ENCODE measurements at places on chromosomes 2 and 18.

- DNase-seq: no peak
Measured at GRCh38 chr2:5315041-5315440, 377.1 kb upstream of the SOX11 start.

DNA sequence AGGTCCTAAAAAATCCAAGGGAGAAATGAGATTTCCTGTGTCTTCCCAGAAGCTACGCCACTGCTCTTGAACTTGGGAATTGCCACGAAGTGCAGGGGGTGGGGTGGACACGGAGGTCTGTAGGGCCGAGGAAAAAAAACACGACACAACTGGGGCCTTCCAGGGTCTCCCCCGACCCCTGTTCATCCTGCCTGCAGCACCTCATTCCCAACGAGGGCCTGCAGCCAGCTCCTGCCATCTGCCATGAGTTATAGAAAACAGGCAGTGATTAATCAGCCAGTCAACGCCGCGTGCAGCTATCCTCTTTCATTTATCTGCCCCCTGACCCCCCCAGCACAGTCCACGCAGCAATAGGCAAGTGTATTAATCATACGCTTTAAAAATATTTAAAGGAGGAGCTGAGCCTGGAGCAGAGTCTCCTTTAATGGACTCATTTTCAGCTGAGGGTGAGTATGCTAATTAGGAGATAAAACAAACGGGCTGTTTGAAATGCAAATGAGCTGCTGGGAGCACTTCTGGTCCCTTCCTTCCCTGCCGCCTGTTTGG, 209.9 kb downstream of the TFCP2L1 start:
- peak; percentile 91 for DNase-seq

GRCh38 chr2:78592491-78592890, 433.0 kb upstream of the REG3G start:
- no peak for DNase-seq

GRCh38 chr2:188588235-188588634, 296.6 kb downstream of the GULP1 start:
- DNase-seq: no peak

DNA sequence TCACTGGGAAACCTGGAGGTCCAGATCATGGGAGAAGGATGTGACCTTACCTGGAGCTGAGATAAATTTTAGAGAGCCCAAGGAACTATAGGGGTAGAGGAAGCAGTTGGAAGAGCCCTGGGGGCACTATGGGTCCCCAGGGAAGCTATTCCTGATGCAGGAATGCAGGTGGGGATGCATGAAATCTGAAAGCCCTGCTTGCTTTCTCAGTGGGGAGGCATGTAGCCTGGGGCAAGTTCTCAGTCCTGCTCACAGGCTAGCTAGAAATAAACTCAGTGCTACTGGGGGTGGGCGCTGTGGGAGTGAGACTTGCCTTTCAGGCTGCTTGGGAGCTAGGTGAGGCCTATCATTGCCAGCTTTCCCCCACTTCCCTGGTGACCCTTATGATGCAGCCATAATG, 499.7 kb downstream of the PTH2R start:
- DNase-seq: no peak

GRCh38 chr2:113284476-113284875, 5.8 kb upstream of the PAX8 start:
- DNase-seq: no peak

DNA sequence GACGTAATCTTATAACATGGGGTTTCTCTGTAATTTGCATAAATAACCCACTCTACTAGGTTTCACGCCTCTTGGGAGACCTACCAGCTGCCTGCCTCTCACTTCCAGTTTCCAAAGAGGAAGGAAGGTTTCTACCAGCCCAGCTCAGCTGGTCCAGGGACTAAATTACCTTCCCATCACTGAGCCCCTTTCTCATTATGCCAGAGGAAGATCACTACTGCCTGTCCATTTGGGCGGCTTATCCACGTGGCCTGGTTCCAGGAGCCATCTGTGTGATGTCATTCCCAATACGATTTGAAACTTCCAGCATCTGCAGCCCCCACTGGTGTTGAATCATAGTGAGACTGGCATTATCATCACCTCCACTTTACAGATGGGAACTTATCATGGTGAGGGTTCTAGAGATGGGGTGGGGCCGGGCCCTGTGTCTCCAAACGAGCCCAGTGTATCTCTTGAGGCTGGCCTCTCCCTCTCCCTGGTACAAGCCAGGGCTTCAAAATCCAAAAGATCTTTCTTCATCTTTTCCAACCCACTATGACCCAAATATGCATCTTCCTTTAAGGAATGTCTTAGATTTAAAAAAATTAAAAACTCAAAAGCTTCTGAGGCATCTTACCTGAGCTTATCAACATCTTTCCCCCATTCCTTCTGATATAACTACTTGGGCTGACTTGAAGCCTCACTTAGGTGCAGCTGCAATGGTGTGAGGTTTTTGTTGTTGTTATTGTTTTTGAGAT, 140.8 kb downstream of the DDX1 start:
- no peak for DNase-seq

- no peak for DNase-seq
Measured at GRCh38 chr2:11896386-11896785, 150.0 kb downstream of the LPIN1 start.

DNA sequence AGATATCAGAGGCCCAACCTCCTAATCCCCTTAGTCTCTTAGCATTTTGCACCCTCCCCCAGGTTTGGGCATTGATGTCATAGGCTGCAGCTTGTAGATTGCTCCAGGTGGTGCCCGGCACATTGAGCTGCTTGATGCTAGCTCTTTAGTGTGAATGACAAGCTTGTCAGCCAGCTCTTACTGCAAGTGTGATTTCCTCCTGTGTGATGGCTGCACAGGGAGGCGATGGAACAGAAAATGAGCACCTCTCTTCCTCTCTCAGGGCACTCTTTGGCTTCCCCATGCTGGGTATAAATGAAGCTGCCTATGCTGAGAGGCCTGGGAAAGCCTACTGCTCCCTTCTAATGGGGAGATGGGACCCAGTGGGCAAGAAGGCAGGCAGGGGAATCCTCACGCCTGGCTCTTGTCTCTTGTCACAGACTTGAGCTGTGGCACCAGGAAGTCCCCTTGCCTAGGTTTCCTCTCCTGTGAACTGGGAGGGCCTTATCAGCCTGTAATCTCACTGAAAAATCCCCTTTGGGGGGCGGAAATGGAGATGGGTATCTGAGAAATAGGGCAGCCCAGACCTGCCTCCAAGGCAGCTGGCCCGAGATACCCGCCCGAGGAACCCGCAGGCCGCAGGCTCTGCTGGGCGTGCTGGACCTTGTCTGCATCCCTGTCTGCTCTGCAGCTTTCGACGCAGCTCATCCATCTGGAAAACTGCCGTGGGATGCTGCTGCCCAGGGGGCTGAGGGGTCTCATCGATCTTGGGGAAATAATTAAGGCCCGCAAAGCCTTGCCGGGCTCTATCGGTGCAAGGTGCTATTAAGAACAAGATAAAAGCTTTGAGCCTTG, 163.5 kb upstream of the CXCR4 start:
- DNase-seq: no peak

DNA sequence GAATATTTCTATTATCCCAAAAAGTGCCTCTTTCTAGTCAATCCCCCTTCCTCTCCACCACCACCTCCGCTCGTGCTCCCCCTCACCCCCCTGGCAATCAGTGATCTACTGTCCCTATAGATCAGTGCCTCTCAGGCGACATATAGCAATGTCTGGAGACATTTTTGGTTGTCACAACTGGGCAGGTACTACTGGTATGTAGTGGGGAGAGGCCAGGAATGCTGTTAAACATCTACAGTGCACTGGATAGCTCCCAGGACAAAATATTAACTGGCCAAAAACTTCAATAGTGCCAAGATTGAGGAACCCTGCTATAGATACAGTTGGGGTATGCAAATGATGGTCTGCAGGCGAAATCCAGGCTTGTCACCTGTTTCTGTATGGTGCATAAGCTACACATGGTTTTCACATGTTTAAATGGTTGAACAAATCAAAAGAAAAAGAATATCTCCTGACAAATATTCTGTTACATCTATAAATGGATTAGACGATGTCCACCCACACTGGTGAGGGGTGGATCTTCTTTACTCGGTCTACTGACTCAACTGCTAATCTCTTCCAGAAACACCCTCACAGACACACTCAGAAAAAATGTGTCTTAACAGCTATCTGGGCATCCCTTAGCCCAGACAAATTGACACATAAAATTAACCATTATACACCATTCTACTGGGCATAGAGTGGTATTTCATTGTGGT, 25.5 kb downstream of the DPYSL5 start:
- no peak for DNase-seq

- no peak for DNase-seq
Measured at GRCh38 chr2:111024496-111024895, 96.2 kb upstream of the BCL2L11 start.

- no peak for DNase-seq
Measured at GRCh38 chr2:68943581-68944568, 8.8 kb downstream of the GKN2 start.

GRCh38 chr2:235543851-235544688, 50.2 kb downstream of the AGAP1 start:
- DNase-seq: no peak

- DNase-seq: no peak
Measured at GRCh38 chr2:26438926-26439325, 37.2 kb downstream of the DRC1 start.

GRCh38 chr2:106956879-106957278, 70.9 kb upstream of the ST6GAL2 start:
- DNase-seq: no peak

DNA sequence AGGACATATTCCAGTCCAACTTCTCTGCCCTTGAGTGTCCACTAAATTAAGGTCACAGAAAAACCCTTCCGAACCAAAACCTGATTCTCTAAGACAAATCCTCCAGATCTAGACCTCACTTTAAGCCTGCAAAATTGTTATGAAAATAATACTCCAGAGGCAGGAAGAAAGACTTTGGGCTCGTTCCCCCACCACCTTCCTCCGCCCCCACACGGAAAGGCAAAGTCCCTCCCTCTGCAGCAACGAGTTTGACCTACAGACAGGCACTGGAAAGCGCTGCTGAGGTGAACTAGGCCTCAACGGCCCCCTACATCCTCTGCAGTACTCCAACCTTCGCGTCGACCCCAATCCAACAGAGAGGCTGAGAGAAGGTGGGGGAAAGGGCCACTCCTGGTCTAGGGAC, 808 bp downstream of the ATP5MC3 start:
- DNase-seq: no peak

DNA sequence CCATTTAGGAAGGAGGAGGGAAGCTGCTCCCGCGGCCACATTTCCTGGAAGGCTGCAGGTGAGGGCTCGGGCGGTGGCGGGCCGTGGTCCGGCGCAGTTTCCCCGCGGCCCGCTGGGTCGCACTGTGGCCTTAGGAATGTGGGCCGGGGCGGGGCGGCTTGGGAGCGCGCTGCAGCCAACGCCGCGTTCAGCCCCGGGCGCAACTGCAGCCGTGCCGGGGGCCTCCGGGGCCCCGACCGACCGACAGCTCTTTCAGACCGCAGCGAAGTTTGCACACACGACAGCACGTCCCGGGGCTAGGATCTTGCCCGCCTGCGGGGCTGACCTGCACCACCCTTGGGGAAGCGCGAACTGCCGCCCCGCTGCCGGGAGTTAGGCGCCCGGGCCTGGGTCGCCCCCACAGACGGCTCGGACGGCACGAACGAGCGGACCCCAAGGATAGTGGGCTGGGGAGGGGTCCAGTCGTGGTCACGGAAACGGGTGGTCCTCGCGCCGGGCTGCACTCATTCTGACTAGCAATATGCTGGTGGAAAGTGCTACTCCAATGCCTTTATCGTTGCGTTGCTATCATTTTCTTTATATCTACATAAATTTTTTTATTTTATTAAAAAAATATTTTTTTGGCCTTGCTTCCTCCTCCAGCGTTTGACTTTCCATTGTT, 69.9 kb upstream of the DLX2 start:
- DNase-seq: no peak

GRCh38 chr2:161722547-161723503, 98.6 kb downstream of the SLC4A10 start:
- DNase-seq: no peak

GRCh38 chr18:22283397-22283796, 114.0 kb downstream of the GATA6 start:
- no peak for DNase-seq

- DNase-seq: no peak
Measured at GRCh38 chr2:128424406-128425171, 105.9 kb upstream of the HS6ST1 start.

DNA sequence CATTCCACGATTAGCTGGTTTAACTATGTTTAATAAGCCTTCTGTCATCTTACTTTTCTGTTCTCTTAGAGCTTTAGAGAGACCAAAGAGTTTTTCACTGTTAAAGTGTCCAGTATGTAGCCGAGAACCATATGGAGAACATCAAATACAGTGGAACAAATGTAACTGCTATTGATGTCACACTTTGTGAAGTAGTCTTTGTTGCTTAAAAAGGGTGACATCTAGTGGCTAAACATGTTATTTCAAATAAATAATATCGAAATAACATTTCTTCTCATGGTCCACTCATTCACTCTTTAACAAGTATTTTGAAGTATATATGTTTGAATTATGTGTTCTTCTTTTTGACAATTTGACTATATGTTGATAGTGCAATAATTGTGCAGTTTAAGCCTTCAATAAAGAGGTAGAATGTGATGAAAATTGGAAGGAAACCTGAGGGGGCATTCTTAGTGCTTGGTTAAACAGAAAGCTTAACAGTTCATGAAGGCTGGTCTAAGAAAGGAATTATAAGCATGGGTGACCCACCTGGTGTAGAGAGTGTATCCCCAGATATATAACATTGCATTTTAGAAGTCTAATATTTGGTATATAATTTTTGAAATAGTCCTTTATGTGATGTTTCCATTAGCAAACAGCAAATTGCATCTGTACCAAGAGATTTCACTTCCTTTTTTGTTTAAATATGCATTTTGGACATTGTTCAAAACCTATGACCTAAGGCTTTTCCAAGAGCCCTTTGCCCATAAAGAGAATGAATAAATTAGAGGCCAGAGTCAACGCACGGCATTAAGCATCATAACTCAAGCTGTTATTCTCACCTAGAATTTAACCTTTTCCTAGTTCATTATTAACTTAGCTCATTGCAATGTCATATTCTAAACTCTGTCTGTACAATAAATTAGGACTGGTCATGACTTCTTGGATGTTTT, 112.1 kb downstream of the KYNU start:
- DNase-seq: no peak

GRCh38 chr2:141968433-141968832, 162.4 kb downstream of the LRP1B start:
- DNase-seq: no peak

DNA sequence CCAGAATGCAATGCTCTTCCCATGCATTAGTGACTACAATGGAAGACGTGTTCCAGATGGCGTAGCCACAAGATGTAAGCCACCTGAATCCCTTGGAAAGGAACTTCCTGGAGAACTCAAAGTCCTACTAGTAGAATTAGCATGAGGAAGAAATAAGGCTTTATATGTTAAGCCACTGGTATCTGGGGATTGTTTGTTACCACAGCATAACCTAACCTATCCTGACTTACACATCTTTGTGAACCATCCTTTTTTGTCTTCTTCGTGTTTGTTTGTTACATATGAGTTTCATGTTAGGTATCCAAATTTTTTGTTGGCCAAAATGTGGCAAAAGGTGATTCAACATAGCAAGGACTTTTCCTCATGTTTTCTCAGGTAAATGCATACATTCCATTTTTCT, 188.9 kb downstream of the C1D start:
- DNase-seq: no peak
